ENCODE measurements at places on chromosomes 7 and 10.

- DNase-seq = no peak
Measured at GRCh38 chr10:22219308-22219707, 1.5 kb upstream of the EBLN1 start.

DNA sequence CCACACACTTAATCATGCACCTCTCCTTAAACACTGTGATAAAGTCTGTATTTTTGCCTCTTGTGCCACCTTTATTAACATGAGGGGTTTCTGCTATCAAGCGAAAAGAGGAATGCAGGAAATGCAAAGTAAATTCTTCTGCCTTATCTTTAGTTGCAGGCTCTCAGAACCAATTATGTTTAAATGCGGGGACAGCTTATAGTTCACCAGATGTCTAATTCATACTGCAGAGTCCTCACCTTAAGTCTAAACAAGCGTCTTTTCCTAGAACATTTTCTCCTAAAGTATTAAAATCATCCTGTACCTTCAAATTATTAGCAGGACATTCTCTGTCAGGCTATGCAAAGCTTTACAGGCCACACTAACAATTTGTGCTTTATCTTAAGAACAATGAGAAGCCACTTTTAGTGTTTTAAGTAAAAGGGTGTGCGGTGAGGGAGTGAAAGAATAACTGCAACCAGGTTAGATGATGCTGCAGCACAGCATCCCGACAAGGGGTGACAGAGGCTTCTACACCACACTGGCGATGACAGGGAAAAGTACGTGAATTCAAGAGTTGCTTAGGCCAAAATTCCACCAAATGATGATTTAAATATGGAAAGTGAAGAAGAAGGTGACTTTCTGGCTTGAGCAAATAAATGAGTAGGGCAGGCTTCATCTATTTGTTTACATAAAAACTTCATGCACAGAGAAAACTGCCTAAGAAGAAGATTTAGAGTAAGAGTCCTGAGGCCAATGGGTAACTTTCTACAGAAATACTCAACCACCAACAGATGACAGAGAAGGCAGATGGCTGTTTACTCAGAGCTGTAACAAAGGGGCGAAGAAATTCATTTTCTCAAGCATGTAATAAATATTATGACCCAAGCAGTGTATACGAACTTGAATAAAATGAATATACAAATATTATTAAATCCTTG, 36.0 kb downstream of the EZH2 start:
- no peak for DNase-seq

GRCh38 chr10:18684416-18684815, 25.2 kb downstream of the ARL5B start:
- no peak for DNase-seq

- peak; percentile 57 for DNase-seq
Measured at GRCh38 chr10:97713826-97714400, 383 bp downstream of the MARVELD1 start.

DNA sequence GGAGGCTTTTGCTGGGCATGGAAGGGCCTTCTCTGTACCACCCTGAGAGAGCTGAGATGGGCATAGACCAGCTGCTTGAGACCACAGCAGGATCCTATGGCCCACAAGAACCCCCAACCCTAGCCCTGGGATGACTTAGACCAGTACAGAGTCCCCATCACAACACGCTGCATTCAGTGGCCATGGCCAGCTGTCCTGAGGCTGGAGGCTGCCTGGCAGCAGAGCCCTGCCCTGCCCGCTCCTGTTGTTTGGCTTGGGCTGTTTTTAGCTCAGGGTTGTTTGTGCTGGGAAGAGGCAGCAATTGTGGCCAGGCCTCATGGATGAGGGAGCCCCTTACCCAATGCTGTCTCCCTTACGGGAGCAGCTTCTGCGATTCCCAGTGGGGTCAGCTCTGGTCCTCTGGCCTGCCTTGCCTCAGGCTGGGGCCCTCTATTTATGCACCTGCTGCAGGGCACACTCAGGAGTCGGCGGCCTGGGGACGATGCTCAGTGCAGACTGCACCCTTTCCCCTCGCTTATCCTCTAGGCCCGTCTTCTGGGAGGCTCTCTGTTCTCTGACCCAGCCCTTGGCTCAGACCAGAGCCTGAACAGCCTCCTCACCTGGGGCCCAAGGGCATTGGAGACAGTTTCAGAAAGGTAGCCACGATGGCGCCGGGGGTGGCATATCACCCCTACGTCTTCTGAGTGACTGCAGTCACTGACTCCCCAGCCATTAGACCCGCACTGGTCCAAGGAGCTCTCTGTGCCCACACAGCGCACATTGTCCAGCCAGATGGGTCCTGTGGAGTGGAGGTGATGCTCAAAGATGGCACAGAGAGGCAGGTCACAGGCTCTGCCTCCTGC, 6.3 kb downstream of the LOXL4 start:
- no peak for DNase-seq

- no peak for DNase-seq
Measured at GRCh38 chr10:86706401-86706841, 38.1 kb downstream of the LDB3 start.

GRCh38 chr7:148701414-148701813, 2.7 kb downstream of the CUL1 start:
- DNase-seq = no peak

GRCh38 chr10:106401161-106401560, 763.3 kb downstream of the SORCS1 start:
- DNase-seq = no peak

DNA sequence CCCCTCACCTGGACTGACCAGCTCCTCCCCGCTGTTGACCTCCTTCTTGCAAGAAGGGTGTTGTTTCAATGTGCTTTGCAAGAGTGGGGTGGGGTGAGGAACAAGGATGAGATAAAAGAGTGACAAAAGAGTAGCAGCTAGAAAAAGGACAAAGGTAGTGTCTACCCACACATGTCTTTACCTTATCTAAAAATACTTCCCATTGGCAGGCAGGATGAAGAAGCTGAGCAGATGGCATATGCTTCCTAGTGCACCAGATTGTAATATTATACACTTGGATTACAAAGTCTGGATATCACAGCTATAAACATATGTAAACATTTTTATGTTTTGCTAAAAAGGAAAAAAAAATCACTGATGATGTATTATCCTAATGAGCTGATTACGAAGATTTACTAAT, 34.5 kb downstream of the CHN2 start:
- DNase-seq = no peak

DNA sequence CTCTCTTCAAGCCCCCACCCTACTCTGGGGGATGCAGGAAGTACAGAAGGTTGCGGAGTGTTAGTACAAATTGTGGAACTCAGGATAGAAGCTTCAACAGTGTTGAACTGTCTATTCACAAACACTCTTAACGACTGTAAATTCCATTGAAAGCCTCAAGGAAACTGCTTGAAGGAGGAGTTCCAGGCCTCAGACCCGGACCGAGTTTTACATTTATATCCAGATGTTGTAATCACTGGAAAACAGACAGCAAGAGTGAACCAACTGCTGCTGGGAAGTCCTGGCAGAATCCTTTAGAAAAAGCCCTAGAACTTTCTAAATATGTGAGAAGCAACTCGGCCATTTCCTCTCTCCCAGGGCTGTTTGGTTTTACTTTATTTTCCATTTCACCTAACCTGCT, 84.1 kb upstream of the LRRC18 start:
- DNase-seq = no peak

Measured in stimulated activated CD4-positive, alpha-beta T cell treated with anti-CD3 and anti-CD28 coated beads, Interleukin-4, amount 100 ng/mL, for 1 hour (primary cell).